IPS-NIHi11 (cell line): ENCODE measurements at places on chromosomes 4 and X.

- DNase-seq = no peak
Observed at GRCh38 chr4:27534488-27534887, 673.8 kb downstream of the STIM2 start.

GRCh38 chr4:41287852-41288251 is 31.1 kb downstream of the UCHL1 start:
- DNase-seq = no peak

- no peak for DNase-seq
Observed at GRCh38 chr4:174260099-174260498, 23.4 kb downstream of the FBXO8 start.

GRCh38 chr4:79306795-79307194 is 19.1 kb downstream of the NAA11 start:
- no peak for DNase-seq
